ENCODE measurements at places on chromosomes 7 and 10.

- no peak for DNase-seq
Measured at GRCh38 chr10:127877116-127877515, 15.6 kb downstream of the CLRN3 start.

GRCh38 chr7:69837387-69838068 lies 239.3 kb downstream of the AUTS2 start:
- DNase-seq = peak; percentile 42

DNA sequence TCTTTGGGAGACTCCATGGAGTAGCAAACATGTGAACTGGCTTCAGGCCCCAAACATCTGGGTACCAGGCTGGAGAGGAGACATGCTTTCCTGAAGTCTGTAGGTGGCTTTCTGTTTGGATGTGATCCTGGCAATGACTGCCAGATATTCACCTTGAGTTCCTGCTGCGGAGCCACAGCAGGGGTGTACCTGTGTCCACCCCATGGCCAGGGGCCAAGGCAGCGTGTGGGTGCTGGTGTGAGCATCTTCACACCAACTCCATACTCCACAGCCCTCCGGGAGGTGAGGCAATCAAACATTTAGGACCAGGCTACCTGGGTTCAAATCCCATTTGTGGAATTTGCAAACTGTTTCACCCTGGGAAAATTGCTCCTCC lies 113.0 kb downstream of the ADCY1 start:
- no peak for DNase-seq

DNA sequence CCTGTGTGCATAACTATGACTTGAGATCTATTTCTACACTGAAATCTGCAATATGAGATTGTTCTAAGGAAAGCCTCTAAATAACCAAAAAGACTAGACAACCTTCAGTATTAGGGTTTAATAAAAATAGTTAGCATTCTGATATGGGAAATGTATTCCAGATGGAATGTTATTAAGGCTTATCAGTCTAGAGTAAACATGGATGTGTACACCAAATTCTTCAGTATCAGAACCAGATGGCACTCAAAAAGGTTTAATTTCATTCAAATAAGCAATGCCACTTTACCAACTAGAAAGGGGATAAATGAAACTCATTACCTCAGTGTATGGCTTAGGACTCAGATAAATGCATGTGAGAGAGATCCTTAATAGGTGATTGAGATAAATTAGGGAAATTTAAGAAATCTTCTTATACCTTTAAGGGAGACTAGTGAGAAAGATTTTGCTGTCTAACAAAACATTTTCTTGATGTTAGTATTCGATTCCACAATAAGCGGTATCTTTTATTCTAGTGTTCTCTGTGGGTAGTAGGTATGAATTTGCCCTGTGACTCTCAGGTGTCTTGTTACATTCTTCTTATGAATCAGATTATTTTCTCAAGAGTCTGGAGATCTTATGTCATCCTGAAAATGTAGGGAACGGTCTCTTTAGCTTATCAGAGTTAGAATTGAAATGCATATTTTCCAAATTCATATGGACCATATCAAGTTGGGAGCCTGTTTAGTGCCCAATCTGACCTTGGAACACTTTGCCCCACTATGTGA lies 159.2 kb downstream of the PRKG1 start:
- DNase-seq = peak; percentile 14

DNA sequence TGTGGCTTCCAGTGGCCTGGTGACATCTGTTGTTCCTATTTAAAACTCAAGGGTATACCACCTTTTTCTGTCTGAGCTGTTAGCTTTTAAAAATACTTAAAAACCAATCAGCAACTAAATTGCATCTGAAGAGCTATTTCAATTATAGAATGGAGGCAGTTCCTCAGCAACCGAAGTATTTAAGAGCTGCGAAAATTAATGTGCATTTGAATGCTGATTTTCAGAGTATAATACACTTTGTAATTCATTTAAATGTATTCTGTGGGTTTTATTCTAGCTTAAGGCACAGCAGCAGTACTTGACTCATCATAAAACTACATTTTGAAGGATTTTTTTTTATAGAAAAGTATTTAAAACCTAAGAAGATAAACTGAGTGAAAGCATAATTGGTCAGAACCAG lies 404.9 kb upstream of the PRKCQ start:
- DNase-seq = no peak

- no peak for DNase-seq
Measured at GRCh38 chr7:115066634-115067033, 144.7 kb downstream of the MDFIC start.

DNA sequence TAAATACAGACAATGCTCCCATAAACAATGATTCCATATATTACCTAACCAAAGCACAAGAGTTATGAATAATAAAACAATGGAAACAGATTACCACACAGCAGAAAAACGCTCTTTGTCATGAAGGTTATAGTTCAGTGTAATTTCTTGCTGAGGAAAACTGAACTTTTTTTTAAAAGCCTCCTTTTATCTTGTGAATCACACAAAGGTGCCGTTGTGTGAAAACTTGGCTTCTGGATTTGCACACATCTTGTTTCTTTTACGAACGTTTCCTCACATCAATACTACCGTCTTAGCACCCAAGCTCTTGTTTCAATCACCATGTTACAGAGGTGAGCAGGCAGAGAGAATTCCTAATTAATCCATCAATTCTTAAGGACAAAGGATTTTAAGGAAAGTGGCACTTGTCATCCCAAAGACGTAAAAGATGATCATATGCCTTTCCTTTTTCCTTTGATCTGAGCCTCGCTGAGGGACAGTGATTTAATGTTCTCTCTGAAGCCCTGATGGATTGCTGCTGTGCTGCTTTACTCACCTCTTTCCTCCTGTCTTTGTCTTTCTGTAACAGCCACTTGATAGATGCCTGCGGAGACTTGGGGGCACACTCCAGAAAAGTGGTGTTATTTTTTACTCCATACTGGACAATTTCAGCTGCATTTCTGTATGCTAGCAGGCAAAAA lies 110.1 kb downstream of the CD36 start:
- DNase-seq = peak; percentile 51

GRCh38 chr10:78211561-78212051 lies 177.9 kb downstream of the RPS24 start:
- peak; percentile 75 for DNase-seq

- DNase-seq = no peak
Measured at GRCh38 chr10:1412531-1413189, 324.7 kb downstream of the ADARB2 start.
